ENCODE measurements at places on chromosomes 11 and 22.

DNA sequence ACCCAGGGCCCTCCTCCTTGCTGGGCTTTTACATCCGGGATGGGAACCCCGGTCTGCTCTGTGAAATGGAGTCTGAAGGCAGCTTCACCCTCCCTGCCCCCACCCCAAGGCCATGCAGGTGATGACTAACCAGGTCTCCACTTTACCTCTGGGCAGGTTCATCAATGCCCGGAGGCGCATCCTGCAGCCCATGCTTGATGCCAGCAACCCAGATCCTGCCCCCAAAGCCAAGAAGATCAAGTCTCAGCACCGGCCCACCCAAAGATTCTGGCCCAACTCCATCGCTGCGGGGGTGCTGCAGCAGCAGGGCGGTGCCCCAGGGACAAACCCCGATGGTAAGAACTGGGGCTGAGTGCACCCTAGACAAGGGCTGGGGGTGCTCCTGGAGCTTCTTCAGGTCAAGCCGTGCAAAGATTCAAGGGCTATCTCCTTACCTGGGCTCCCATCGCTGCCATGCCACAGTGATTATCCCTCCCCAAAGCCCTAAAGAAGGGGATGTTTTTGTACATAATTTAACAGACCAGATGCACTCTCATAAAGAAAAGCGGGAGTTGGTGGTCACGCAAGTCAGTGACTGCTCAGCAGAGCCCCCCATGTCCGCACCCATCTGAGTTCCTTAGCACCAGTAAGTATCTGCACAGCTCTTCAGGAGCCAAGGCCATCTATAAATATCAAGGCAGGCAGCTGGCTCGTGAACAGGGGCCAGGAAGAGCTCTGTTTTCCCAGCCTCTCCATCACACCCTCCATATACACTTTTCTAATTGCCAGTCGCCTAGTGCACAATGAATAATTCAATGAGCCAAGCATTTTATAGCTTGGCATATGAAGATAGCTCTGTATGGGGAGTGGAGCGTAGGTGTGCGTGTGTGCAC is 66.0 kb downstream of the FEZ1 start:
- no peak for DNase-seq

GRCh38 chr11:19672586-19673206 is 39.9 kb upstream of the NAV2 start:
- DNase-seq: no peak

- DNase-seq: no peak
Observed at GRCh38 chr11:555780-556661, 4.5 kb downstream of the LMNTD2 start.

DNA sequence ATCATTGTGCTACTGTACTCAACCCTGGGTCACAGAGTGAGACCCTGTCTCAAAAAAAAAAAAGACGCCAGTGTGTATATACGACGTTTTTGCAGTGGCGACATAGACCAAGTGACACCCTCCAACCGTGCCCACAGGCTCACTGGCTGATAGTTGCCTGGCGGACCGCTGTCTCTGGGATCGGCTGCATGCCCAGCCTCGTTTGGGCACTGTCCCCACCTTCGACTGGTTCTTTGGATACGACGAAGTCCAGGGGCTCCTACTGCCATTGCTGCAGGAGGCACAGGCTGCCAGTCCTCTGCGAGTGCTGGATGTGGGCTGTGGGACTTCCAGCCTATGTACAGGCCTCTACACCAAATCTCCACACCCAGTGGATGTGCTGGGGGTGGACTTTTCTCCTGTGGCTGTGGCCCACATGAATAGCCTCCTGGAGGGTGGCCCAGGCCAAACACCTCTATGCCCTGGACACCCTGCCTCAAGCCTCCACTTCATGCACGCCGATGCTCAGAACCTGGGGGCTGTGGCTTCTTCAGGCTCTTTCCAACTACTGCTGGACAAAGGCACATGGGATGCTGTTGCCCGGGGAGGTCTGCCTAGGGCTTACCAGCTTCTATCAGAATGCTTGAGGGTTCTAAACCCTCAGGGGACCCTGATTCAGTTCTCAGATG is 1.3 kb downstream of the CSKMT start:
- DNase-seq: no peak

- DNase-seq: no peak
Observed at GRCh38 chr11:31558001-31558400, 48.4 kb downstream of the ELP4 start.

DNA sequence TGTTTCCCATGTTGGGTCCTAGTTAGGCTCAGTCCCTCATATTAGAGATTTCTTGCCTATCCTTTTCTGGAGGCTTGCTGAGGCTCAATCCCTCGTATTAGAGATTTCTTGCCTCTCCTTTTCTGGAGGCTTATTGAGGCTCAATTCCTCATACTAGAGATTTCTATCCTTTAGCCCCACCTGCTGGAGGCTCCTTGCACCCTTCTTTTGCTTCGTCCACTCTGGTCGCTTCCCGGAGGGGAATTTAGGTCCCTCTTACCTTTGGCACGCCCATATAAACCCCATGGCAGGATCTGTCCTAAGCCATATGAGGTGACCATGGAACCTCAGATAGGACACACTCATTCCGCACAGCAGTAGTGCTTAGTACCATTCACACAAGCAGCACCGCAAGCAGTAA is 15.9 kb downstream of the CYP2D6 start:
- DNase-seq: no peak

DNA sequence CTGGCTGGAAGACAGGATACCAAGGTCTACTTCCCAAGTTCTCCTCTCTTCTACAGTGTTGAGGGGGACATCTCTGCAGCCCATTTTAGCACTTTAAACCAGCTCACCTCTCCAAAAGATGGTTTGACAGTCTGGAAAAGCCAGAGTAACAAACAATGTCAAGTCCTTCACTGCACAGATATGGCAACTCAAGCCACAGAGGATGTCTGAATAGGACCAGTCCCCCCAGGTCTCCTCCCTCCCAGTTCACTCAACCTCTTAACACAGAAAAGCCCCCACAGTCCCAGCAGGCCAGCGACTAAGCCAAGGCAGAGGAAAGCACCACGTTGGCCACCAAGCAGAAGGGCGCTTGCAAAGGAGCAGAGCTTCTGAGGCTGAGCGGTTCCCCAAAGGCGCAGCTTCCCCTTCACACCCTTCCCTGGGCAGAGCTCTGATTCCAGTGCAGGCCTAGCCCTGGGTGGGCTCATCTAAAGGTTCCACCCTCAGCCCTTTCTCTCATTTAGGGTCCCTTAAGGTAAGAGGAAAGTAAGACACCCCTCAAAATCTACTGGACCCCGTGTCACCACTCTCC is 62.7 kb downstream of the PAK1 start:
- DNase-seq: no peak

DNA sequence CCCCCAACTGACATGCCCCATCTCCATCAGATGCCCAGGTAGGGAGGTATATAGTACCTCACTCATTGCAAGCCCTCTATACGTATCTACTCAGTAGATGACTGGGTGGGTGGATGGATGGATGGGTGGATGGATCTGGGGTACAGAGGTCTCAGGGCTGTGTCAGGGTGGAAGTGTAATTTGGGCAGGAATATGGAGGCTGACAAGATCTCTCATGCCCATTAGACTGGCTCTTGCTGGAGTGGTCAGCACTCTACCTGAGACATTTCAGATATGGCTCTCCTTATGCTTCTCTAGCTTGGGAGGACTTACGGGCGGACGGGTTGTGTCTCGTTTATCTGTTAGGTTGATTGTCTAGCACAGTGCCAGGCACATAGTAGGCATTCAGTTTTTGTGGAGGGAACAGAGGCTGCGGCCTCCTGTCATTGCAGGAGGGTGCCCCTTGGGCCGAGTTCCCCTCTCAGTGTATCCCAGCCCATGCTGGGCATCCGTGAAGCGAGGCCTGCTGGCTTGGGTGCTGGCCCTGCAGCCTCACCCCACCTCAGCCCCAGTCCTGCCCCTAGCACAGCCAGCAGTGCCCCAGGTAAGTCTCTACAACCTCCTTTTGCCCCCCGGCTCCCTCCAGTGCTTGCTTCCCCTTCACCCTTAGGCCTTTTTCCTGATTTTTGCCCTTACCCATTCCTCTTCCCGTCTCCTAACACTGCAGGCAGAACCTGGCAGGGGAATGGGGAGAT is 13.7 kb downstream of the ROBO3 start:
- DNase-seq: no peak

DNA sequence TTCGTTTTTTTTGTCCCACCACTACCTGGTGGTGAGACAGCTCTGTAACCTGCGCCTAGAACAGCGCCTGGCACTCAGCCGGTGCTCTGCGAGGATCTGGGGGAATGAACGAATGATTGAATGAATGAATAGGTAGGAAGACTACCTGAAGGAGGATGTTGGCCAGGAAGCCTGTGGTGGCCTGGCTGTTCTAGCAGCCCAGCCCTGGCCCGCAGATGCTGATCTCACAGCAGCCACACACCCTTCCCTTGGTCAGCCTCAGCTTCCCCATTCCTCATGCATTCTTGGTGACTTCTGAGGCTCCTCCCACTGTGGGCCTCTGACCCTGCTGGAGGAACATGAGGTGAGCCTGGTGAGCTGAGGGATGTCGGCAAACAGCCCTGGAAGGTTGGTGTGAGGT is 3.7 kb downstream of the TRPM5 start:
- DNase-seq: no peak

GRCh38 chr11:75275581-75275980 is 35.0 kb downstream of the TPBGL start:
- no peak for DNase-seq

GRCh38 chr11:76453248-76453647 is 8.4 kb downstream of the EMSY start:
- no peak for DNase-seq

GRCh38 chr11:120186774-120187591 is 23.8 kb upstream of the OAF start:
- no peak for DNase-seq

- no peak for DNase-seq
Observed at GRCh38 chr11:105975128-105975527, 46.9 kb downstream of the MSANTD4 start.

DNA sequence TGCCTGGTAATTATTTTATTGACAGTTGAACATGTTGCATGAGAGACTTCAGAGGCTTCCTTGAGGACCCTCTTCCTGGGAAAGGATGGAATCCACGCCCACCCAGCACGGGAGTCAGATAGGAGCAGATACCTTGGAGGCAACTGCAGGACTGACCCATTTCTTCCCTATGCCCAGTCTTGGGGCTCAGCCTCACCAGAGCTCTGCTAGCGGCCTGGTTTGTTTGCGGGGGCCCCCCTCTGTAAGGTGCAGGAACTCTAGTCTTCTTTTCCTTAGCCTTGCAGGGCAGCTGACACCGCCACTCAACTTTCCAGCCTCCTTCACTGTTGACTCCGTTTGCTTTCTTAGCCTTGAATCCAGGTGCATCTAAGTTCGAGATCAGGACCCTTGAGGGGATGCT is 1032.8 kb downstream of the BRD1 start:
- no peak for DNase-seq

DNA sequence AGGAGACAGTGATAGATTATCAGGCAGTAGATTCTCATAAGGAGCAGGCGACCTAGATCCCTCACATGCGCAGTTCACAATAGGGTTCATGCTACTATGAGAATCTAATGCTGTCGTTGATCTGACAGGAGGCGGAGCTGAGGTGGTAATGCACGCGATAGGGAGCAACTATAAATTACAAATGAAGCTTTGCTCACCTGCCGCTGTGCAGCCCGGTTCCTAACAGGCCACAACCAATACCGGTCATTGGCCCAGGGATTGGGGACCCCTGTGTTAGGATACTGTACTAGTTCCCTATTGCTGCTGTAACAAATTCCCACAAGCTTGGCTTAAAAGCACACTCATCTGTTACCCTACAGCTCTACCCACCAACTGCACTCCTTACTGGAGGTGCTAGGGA is 10.7 kb downstream of the B3GNT6 start:
- no peak for DNase-seq

DNA sequence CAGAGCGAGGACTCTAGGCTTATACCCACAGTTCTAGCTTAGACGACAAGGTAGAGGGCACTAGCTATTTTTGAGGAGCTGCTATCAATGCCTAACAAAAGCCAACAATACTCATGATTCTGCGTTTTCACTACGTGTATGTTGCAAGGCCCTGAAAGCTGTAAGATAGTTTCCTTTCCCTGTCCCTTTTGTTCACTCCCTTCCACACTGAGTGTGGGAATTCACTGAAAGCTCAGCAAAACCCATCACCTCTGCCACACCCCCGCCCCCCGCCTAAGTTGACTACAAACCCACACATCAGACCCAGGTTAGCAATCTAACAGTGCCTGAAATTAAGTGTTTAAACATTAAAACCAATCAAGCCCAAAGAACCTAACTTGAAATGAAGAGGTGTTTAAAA is 6.2 kb upstream of the LDLRAD3 start:
- no peak for DNase-seq

- DNase-seq: no peak
Observed at GRCh38 chr11:3227568-3228444, 4.4 kb downstream of the MRGPRE start.
